ENCODE measurements at places on chromosomes 5 and 9.

DNA sequence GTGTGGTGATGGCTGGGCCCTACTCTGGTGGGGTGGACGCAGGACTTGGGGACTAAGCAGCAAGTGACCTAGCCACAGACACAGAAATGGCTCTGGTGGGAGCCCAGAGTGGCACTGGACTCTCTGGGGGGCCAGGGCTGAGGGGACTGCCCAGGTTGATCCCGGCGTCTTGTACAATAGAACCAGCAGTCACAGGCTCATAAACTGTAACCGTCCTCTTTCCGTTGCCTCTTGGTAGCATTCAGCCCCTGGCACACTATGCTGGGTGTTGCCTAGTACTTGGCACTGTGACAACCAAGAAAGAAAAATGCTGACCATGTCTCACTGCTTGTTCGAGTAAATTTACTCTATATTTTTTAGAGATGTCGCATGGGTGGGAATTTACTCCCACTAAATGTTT lies 80.5 kb downstream of the DAB2IP start:
- peak; percentile 62 for DNase-seq

DNA sequence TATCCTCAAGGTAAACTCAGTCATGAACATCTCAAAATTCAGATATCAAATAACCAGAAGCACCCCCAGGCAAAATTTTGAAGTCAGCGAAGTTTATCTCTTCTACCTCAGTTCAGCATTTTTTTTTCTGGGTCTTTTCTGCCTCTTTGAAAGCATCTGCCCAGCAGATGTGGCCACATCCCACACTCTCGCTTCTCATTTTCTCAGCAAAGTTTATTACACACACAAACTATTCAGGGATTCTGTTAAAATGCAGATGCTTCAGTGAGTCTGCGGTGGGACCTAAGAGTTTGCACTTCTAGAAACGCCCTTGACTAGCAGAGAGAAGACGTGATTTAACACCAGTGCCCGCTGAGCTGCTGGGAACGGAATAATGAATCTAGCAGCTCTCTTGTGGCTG lies 19.3 kb downstream of the RASEF start:
- DNase-seq: no peak

DNA sequence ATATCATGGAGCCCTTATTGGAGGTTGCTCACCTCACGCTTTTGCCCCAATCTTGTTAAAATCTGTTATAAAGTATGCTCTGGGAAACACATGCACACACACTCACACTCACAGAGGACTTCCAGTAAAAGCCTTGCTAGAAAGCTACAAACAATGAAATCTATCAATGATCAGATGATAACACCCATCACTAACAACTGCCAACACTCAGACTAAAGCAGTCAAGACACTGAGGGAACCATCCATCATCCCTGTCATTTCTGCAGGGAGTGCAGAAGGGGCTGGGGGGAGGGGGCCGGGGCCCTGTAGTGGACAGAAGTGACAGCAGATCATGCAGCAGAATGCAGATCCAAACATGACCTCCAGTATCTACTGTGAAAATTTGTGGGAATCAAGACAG lies 179.1 kb downstream of the AOPEP start:
- no peak for DNase-seq

DNA sequence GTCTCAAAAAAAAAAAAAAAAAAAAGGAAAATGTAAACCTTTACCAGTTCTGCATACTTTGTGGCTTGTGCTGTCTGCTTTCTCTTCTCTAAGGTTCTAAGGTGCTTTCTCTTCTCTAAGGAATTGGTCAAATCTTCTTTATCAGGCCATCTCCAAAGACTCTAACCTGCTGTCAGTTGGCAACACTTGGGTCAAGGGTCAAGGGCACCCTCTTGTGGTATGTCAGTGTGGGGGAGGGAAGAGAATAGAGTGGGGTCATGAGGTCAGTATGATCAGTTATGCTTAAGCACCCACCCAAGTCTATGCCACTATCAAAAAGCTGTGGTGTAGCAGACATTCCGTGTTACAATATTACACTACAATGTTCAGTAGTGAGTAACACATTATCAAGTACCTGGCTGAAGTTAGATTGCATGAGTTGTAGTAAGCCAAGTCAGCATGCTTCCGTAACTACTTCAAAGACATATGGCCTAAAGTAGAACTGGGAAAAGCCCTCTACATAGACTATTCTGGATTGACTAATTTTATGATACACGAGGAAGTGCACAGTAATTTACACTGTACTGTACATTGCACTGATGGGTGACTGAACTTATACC lies 25.0 kb upstream of the CCL28 start:
- DNase-seq: no peak

DNA sequence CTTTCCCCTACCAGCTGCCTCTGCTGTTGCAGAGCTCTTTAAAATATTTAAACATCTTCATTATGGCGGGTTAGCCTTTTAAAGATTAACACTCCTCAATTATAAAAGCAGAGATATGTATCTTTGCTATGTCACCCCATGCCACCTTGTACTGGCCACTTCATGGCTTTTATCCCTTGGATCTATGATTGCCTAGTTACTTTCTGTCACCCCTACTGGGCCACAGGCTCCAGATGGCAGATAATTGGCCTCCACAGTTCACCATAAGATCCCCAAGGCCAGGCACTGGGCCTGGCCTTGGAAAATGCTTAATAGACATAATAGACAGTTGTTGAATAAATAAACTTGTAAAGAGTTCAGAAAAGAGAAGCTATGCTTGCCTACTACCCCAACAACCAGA lies 142.0 kb upstream of the SHB start:
- no peak for DNase-seq

DNA sequence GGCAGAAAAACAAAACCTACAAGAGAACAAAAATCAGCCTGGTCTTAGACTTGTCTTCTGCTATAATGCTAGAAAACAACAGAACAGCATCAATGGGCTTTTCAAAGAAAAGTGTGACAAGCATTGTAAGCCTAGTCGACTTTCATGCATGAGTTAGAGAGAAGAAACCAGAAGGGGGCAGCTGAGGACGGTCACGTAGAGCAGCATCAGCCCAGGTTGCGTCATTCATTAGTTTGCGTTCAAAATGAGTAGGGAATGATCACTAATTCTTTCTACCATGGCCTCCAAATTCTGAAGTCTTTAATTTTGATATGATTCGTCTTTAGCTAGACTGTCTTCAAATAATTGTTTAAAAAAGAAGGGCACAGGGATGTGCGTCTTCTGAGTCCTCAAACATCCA lies 4.7 kb upstream of the ISCA1 start:
- no peak for DNase-seq

DNA sequence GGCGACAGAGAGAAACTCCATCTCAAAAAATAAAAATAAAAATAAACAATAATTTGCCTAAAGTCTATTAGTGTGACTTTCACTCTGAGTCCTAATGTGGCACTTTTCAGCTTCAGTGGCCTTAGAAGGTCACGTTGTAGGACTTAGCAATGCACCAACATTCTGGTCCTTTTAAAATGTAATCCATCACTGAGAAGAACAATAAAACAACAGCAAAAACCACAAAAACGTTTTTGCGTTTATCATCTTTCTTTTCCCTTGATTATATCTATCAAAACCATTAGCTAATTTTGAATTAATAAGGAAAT lies 190.1 kb upstream of the ZNF608 start:
- DNase-seq: no peak

GRCh38 chr5:32690153-32690552 lies 21.0 kb upstream of the NPR3 start:
- DNase-seq: no peak

DNA sequence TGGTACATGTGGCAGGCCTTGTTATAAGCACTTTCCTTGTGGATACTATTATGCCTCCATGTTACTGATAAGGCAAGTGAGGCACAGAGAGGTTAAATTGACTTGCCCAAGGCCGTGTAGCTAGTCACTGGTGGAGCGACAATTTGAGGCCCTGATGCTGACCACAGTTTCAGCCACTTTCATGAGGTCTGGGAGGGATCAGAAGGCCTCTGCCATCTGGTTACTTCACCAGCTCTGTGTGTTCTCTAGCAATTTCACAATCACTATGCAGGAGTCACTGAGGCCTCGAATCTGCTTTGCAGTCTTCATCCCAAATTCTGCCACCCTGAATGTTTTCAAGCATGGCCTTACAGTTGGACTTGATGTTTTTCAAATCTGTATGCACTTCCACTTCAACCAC lies 9.1 kb downstream of the LRRC70 start:
- no peak for DNase-seq

DNA sequence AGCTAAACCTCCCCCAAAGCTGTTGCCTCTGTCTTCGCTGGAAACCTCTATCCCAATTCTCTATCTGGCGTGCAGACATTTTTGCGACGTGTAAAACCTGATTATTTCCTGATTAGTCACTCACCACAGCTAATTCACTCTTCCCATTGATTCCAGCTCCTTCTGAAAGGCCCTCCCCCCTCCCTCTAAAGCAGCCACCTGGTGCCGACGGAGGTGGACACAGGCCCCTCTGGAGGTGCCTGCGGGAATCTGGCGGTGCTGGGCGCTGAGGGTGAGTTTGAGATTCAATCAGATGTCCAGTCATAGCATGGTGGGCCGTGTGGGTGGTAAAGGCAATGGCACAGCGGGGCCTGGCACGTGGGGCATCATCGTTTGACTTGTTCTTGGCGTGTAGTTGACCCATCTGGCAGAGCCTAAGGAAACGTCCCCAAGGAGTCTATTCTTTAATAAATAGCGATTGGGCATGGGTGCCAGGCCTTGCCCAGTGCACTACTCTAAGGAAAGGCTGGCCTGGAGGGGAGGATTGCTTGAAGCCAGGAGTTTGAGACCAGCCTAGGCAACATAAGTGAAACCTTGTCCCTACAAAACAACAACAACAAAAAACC lies 271.1 kb upstream of the MVB12B start:
- no peak for DNase-seq

DNA sequence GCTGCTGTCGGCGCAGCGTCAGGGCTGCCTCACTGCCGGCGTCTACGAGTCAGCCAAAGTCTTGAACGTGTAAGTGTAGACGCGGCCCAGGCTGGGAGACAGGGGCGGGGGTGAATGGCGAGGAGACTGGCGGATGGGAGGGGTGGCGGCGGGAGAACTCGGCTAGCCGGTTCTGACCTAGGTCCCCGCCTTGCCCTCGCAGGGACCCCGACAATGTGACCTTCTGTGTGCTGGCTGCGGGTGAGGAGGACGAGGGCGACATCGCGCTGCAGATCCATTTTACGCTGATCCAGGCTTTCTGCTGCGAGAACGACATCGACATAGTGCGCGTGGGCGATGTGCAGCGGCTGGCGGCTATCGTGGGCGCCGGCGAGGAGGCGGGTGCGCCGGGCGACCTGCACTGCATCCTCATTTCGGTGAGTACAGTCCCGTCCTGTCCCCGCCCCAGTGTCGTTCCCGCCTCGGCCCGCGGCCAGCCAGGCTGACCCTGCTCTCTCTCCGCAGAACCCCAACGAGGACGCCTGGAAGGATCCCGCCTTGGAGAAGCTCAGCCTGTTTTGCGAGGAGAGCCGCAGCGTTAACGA lies 745 bp downstream of the GADD45G start:
- DNase-seq: peak; percentile 65

DNA sequence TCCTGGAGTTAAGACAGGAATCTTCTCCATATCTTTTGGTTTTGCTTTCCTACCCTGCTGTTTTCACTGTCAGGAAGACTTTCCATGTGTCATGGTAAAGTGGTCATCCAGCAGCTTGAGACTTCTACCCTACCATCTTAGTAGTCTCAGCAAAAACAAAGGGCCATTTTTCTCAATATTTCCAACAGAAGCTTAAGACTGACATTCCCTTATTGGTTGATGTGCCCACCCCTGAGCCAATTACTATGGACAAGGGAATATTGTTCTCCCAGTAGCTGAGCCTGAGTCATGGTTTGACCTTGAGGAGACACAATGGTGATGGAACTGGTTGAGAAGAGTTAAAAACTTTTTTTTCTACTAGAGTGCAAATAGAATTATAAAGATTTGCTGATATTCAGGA lies 105.6 kb downstream of the CSNK1G3 start:
- DNase-seq: no peak

DNA sequence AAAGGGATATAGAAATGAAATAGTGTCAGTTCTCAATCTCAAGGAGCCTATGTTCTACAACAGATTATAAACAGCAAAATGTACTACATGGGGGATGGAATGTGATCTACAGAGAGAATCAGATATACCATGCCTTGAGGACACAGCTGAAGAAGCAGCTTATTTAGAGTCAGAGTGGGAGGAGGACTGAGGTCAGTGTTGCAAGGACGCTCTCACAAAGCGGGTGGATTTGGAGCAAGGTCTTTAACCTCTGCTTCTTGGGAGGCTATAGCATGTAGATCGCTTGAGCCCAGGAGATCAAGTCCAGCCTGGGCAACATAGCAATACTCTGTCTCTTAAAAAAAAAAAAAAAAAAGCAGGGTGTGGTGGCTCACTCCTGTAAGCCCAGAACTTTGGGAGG lies 32.8 kb upstream of the PLIN2 start:
- no peak for DNase-seq

DNA sequence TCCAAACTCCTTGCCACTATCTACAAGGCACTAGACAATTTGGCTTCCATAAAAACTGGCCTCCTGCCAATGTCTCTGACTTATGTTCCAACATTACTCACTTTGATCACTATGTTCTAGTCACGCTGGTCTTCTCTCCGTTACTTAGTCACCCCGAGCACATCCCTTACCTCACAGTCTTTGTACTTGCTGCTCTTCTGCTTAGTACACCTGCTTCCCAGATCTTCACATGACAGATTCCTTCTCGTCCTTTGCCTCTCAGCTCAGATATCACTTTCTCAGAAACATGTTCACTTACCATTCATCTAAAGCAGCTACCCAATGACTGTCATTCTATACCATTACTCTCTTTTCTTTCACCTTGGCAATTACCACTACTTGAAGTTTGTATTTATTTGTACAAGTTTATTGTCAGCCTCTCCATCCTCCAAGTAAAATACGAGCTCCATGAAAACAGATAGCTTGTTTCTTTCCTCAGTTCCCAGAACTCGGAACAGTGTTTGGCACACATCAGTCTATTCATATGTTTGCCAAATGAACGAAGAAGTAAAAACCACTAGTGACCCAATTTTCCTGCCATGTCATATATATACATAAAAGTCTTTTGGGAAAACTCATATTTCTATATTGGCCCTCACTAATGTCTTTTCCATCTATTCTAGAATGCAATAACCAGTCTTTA lies 5.9 kb upstream of the SLC22A5 start:
- no peak for DNase-seq

Data from transverse colon (tissue), 4 donors.